ENCODE measurements at places on chromosomes 2 and 18. TPM values are rescaled to one million over a fixed set of nuclear protein-coding genes. Genes with fewer than 3 reads are reported as not detected.

- no peak for DNase-seq
Observed at GRCh38 chr2:219155054-219155644, 5.5 kb downstream of the NHEJ1 start.

CLEC4F gene
- total RNA-seq, result not detected

PLCD4 gene
- 1.9 TPM for total RNA-seq

CNDP1 gene
- total RNA-seq, result not detected

GRCh38 chr2:128714285-128714684 lies 395.6 kb upstream of the HS6ST1 start:
- no peak for DNase-seq

GRCh38 chr2:65465857-65466256 lies 33.5 kb upstream of the SPRED2 start:
- no peak for DNase-seq

SCYGR4 gene
- total RNA-seq, result not detected

RGPD3 gene
- 0.75 TPM for total RNA-seq

CTDP1 gene
- 31.7 TPM for total RNA-seq

SPATA3 gene
- not detected for total RNA-seq

DNA sequence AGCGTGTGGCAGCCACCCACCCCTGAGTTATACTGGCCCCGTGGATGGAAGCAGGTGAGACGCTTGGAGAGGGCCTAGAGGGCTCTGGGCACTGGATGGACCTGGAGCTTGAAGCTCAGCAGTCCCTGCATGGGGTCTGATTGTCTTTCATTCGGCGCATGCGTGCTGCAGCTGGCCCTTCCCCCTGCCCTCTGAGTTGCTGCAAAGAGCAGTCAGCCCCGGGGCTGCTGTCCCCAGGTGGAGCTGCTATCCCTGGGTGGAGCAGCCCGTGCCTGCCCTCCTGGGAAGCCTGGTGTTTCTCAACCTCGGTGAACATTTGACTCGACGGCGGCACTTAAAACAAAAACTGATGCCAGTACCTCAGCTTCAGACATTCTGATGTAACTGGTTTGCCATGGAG lies 29.6 kb downstream of the IGFBP5 start:
- DNase-seq, result no peak

DNA sequence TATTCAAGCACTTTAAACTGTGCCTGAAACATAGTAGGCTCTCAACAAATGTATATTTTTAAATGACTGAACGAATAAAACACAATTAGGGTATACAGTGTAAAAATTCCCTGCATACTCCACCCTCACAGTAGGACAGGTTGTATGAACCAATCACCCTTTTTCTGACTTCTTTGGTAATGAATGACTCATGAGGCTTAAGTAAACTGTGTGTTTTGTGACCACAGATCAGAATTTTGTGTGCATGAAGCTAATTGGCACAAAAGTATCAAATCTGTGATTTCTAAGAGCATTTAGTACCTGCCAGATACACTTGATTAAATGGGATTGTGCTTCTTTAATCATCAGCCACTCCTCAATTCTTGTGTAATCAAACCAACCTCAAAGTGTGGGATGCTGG lies 109.9 kb upstream of the MAP4K3 start:
- DNase-seq, result no peak

DNA sequence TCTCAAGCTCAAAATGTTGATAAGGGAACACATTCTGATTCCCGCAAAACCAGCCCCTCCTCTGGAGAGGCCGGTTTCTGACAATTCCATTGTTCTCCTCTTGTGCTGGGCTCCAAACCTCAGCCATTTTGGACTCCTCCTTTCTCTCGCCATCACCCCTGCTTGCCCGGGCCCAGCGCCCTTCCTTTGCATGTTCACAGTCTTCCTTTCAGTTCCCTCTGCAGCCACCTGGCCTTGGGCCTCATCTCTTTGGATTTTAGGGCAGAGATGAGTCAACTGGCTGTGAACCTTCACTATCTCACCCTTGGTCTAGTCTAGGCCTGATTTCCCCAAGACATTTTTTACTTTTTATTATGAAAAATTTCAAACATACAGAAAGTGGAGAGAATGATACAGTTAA lies 155.9 kb upstream of the MAP3K20 start:
- no peak for DNase-seq

KCNE4 gene
- 18.3 TPM for total RNA-seq

GRCh38 chr2:207505728-207506127 lies 24.0 kb upstream of the CREB1 start:
- DNase-seq, result no peak

C2orf81 gene
- total RNA-seq, result 10.3 TPM

GRCh38 chr2:47868611-47869352 lies 37.5 kb downstream of the FBXO11 start:
- DNase-seq, result no peak

- no peak for DNase-seq
Observed at GRCh38 chr2:100786297-100786658, 33.7 kb upstream of the NPAS2 start.

DNA sequence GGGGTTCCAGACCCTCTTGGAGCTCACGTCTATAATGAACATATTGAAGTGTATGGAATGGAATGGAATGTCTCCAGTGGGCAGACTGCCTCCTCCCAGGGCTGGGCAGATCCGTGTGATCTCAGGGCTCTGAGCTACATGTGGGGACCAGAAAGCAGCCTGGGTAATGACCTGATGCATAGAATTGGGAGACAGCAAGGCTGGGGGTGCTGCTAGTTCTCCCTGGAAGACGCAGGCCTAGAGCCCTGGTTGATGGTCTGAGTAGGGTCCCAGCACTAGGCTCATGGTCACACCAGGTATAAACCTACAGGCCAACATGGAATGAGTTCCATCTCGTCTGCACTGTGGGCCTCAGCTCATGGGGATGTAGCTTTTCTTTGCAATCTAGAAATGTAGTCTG lies 46.7 kb downstream of the ACAA2 start:
- DNase-seq, result no peak

FAP gene
- total RNA-seq, result 16.7 TPM

KCNF1 gene
- not detected for total RNA-seq
